ENCODE measurements at places on chromosomes 1 and 21. TPM values are rescaled to one million over a fixed set of nuclear protein-coding genes. Genes with fewer than 3 reads are reported as not detected.

DNA sequence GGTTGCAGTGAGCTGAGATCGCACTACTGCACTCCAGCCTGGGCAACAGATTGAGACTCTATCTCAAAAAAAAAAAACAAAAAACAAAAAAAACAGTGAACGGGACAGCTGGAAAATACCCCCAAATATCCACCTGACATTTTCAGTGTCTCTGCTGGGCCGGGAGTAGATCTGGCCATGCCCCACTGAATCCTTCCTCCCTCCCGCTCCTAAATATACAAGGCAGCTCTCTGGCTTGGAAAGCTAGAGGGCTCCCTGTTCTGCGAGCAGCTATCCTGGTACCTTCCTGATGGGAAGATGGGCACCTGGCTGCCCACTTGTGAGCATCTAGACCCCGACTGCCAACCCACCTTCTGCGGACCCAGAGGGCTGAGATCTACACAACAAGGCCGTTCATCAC, 21.4 kb downstream of the SPSB1 start:
- DNase-seq = no peak

GRCh38 chr1:110034040-110034450, 379 bp upstream of the STRIP1 start:
- DNase-seq = no peak

DNA sequence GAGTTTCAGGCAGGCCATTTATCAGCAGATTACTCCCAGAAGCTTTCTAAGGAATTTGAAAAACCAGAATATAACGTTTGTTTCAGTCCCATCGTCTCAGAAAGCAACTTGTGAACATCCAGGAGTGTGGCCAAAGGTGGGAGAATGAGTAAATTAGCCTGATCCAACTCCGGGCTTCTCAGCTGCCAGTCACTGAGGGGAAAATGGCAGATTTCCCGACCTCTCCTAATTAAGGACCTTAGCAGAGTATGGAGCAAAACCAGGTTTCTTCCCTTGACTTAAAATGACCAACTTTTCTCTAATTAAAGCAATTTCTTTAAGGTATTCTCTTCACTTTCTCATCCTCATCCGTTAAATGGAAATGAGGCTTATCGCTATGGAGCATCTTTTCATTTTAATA, 1.0 kb downstream of the CORT start:
- DNase-seq = no peak

OR2G6 gene
- not detected for total RNA-seq

ZNF281 gene
- 11.0 TPM for total RNA-seq

BTBD19 gene
- 8.2 TPM for total RNA-seq
